Kasumi-1 (cell line): ENCODE measurements at places on chromosomes 2 and 18.

DNA sequence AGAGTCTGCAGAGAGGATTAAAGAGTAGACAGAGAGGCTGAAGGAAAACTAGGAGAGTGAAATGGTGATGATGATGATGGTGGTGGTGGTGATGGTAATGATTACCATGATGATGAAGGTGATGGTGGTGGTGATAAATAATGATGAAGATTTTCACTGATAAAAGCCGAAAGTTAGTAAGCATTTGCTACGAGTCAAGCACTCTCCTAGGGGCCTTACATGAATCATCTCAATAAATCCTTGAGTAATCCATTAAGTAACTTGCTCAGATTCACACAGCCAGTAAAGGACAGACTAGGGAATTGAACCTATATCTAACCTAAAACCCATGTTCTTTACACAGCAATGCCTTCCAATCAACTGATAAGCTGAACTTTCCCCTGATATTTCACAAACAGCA, 106.7 kb upstream of the PGAP1 start:
- no peak for DNase-seq

GRCh38 chr2:11949732-11950523, 203.5 kb downstream of the LPIN1 start:
- peak; percentile 27 for DNase-seq

- DNase-seq: no peak
Measured at GRCh38 chr2:227772932-227773331, 27.2 kb downstream of the SCYGR8 start.

DNA sequence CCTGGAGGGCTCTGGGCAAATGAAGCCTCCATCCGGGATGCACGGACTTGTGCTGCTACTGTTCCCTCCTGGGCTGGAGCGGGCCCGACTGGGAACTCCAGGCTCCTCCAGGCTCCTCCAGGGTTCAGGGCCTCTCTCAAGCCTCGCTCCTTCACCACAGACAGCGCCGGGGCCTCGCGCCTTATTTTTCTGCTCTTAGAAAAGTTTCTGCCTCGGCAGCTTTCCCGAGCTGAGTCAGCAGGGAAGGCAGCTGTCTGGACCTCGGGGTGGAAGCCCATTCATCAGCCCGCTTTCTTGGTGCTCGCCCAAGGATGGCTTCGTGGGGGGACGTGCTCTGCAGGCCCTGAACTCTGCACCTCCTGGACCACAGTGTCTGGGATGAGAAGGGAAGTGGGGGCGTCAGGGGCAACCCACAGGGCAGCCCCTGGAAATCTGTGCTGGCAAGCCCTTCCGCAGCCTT, 12.9 kb upstream of the TEX51 start:
- DNase-seq: no peak

GRCh38 chr2:152383702-152384101, 48.7 kb downstream of the FMNL2 start:
- no peak for DNase-seq
